Occipital lobe (tissue), 3 donors: ENCODE measurements at places on chromosomes 5 and 9.

DNA sequence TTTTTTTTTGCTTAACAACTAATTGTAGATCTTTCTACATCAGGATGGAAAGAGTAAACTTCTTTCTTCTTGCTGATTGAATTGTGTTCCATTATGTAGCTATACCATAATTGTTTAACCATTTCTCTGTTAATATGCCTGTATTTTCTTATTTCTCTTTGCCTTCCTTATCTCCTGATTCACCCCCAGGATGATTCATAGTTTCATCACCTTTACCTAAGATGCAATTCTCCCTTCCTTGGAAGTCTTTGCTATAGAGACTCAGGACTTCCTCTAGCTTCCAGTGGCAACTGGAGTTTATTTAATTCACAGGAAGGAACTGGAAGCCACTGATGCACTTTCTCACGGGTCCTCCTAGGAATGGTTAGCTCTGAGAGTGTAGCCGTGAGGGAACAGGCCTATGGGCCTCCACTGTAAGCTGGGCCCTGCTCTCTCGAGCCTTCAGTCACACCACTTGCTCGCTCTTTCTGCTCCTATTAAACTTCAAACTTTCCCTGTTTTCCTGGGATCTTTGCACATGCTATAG, 83.1 kb downstream of the FGF1 start:
- no peak for DNase-seq

DNA sequence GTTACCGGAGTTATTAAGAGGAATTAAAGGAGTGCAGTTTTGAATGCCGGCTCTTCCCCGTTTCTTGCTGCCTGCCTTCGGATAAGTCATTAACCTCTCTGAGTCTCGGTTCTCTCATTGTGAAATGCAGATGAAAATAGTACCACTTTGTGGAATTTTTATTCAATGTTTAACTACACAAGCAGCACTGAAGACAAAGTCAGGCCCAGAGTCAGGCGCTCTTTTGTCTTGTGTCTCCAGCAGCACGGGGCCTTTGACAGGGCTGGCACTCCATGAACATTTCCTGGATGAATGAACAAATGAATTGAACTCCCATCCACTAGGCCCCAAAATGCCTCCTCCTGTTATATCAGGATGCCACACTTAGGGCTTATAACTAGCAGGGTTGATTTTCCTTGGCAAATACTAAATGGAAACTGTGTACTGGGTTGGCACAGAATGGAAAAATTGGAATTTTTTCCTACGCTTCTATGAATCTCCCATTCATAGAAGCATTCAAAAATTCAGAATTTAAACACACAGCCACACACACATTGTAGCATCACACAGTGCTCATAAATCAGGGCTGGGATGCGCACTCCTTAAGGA, 332.8 kb downstream of the MLLT3 start:
- DNase-seq = no peak

GRCh38 chr5:57902095-57902494, 419.5 kb upstream of the ACTBL2 start:
- DNase-seq = no peak

- DNase-seq = no peak
These were observed 84.3 kb downstream of the CRB2 start for GRCh38 chr9:123440256-123440655.

DNA sequence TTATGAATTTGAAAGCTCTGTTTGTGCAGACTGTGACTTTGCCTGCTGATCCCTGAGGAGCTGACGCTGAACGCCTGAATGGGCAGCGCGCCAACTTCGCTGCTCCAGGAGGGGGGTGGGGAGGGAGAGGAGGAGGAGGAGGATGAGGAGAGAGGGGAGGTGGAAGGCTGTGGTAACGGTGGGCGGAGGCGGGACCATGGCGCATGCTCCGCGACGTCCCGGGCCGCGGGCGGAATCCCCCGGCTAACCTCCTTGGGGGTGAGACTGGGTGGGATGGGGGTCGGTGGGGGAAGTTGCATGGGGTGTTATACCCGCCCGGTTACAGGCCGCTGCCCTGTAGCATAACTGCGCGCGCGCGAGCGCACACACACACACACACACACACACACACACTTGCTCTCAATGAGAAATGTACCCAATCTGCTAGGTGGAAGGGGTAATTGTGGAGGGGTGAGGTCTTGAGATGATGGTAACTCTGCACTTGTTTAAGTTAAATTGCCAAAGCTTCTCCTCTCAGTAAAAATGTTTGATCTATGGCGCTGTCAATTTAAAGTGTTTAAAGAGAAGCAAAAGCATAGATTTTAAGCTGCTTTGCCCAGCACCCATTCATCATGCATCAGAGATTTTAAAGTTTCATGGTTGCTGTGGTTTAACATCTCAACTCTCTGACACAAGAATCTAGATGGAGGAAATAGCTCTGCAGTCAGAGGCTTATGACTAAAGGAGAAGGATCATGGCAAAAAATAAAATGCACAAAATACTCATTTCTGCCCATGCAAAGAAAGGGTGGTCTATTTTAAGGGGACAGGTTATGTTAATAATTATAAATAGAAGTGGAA, 76.6 kb upstream of the TBCA start:
- DNase-seq = peak; percentile 56

GRCh38 chr5:176636426-176636825, 6.0 kb downstream of the EIF4E1B start:
- DNase-seq = no peak

DNA sequence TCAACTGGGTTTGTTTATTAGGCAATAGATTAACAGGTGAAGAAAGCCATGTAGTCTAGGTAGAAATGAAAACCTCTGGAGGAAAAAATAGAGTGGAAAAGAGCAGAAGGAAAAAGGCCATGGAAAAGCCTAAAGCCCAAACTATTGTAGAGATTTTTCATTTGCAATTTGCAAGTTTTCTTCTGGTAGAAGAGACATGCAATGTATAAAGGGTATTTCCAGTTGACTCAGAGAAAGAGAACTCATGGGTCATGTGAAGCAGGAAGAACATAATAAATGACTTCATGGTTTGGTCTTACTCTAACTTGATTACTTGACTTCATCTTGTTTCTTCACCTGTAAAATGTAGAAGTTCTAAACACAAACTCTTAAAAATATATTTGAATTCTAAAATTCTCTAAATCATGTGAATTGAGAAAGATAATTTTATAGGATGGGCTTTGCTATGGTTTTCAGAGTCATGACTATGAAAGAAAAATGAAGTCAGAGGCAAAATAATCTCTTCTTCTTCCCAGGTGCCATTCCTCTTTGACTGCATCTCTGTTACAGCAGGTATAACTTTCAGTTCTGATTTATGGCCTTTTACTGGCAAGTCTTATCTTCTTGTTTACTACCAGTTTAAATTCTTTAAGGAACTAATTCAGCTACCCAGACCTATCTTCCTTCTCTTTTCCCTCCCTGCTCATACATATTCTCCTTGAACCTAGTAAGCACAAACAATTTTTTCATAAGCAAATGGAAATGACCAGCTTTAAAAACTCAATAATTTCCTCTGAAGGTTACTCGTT, 47.7 kb upstream of the TMC1 start:
- no peak for DNase-seq
